Daoy (cell line): ENCODE measurements at places on chromosomes 3 and 15.

DNA sequence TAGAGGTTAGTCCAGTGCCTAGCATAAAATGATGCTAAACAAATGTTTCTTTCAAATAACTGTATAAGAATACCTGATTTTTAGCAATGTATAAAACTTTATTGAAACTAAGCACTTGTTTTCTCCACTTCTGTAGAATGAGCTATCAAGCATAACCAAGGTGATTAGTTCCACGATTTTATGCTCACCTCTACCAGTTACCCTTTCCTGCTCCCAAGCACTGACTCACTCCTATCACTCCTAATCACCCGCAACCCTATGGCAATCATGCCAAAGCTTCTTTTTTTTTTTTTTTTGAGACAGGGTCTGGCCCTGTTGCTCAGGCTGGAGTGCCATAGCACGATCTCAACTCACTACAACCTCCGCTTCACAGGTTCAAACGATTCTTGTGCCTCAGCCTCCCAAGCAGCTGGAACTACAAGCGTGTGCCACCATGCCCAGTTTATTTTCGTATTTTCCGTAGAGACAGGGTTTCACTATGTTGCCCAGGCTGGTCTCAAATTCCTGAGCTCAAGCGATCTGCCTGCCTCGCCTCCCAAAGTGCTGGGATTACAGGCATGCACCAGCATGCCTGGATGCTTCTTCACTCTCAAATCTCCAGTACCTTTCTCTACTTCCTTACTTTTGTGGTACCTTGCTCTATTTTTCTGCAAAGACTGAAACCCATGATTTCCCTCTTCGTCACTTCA lies 3.9 kb downstream of the HSPBAP1 start:
- DNase-seq: no peak

DNA sequence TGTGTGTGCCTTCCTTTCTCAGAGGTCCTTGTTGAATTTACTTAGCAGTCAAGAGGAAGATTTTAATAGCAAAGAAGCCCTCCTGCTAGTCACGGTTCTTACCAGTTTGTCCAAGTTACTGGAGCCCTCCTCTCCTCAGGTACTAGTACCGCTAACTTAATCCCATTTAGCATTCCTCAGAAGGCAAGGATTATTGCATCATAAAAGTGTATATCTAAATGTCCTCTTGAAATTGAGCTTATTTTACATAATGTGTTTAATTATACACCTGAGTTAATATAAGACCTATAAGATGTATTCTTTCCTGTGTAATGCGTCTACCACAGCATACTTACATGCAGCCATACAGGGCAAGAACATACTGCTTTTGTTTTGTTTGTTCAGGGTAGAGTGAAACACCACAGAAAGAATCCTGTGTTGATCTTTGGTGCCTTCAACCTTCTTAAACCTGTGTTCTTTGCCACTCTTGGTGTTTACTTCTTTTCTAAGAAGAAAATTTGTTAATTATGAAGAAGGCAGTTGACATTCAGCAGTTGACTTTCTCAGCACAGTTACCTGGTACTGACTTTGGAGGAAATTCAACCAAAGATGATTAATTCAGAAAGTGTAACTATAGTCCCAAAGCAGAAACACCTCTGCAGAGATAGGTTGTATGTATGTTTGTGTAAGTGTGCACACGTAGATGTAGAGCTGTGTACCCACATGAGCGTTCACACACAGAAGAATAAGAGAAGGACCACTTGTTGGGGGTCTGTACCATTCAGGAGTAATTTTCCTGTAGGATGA lies 33.1 kb downstream of the POLG start:
- DNase-seq: no peak

DNA sequence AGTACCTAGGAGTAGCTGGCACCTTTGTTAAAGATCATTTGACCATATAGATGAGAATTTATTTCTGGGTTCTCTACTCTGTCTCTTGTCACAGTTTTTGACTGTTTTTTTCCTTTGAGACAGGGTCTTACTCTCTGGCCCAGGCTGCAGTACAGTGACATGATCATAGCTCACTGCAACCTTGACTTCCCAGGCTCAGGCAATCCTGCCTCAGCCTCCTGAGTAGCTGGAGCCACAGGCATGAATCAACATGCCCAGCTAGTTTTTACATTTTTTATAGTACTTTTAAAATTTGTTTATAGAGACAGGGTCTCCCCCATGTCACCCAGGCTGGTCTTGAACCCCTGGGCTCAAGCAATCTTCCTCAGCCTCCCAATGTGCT lies 45.0 kb downstream of the BCL2L10 start:
- no peak for DNase-seq

DNA sequence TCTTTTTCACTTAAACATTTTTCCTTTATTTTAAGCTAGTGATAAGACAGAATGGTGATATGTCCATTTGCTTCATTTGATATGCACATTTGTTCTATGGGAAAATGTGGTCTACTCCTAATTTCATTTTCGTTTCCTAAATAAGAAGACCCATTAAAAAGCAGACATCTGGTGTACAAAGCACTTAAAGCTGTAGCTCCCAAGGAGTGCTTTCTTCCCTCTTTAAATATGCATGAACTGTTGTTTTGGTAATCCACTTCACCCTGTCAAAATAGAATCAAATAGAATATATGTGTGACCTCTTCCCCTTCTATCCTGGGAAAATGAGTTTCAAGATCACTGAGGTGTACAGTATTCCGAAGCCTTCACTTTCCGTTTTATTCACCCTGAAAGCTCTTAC lies 182.8 kb downstream of the ROBO2 start:
- DNase-seq: no peak

- DNase-seq: no peak
Observed at GRCh38 chr3:102255736-102256135, 179.1 kb upstream of the ZPLD1 start.

- DNase-seq: no peak
Observed at GRCh38 chr3:189239616-189240015, 67.8 kb downstream of the TPRG1 start.

GRCh38 chr3:134991003-134991402 lies 195.9 kb downstream of the EPHB1 start:
- no peak for DNase-seq

DNA sequence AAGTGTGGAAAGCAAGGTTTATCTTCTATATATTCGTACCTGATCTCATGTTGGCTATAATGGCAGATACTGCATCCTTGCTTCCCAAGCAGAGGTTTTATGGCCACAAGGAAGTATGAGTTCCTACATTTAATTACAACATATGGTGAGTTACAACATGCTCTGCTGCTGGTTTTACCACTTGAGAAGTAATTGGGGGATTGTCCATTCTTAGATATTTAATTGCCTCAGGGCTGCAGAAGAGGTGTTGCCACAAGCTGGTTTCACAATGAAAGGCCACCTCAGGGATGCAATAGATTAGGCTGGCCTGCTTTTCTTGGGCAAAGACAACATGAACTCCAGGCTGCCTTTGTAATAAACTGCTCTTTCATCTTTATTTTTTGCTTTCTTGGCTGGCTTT lies 48.6 kb downstream of the RAP2B start:
- no peak for DNase-seq
